ENCODE measurements at places on chromosomes 13 and 19. TPM values are rescaled to one million over a fixed set of nuclear protein-coding genes. Genes with fewer than 3 reads are reported as not detected.

Gene NXNL1
- total RNA-seq, result not detected

Gene IRF2BP1
- total RNA-seq, result 28.0 TPM

Gene ALG5
- 33.9 TPM for total RNA-seq

Gene HCN2
- 0.98 TPM for total RNA-seq

Gene LRFN3
- total RNA-seq, result 6.5 TPM

Gene PBX4
- total RNA-seq, result 0.35 TPM

Gene SIGLEC9
- total RNA-seq, result not detected

Gene RFPL4A
- total RNA-seq, result not detected

Gene POU4F1
- total RNA-seq, result not detected

Gene STARD13
- total RNA-seq, result 3.0 TPM

Gene TMPRSS9
- 0.05 TPM for total RNA-seq

Gene NECTIN2
- 100 TPM for total RNA-seq

Gene LILRA1
- total RNA-seq, result not detected

Gene KLK15
- total RNA-seq, result not detected

Gene ZNF793
- total RNA-seq, result 3.0 TPM

Gene TMEM59L
- total RNA-seq, result not detected

Gene CDX2
- not detected for total RNA-seq
